Foreskin melanocyte (primary cell): ENCODE measurements at places on chromosomes 4 and X.
A peak's percentile ranks its signal among the peaks of the same experiment; 100 is the strongest.

DNA sequence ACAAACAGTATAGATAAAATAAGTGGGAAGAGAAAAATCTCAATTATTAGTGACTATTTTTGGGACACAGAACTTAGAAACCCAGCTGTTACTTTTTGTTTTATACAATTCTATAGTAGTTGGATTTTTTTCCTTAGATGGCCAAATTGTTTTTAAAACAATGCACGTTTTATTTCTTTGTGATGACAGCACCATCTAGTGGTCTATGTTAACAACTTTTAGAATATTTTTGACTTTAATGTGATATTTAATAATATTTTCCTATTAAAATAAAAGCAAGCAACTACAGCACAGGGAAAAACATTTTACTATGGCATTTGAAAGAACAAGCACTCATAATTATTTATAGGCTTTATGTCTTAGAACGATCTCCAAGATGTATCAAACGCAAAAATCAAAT lies 5.6 kb upstream of the SMIM31 start:
- DNase-seq = no peak

DNA sequence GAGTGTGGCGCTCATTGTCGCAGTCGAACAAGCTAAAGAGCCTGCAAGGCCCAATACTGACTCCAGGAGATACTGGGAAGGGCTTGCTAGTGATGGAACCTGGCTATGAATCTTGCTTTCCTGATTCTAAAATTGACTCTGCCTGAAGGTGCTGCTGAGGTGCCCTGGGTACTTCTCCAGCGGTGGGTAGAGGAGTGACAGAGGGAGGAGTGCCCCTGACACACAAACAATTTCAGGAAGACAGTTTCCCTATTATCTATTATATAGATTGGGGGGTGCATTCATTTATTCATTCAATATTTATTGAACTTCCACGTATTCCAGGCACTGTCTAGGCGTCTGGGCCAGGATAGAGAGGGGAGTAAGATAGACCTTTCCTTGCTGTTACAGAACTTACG lies 339.2 kb upstream of the GATB start:
- DNase-seq = no peak

DNA sequence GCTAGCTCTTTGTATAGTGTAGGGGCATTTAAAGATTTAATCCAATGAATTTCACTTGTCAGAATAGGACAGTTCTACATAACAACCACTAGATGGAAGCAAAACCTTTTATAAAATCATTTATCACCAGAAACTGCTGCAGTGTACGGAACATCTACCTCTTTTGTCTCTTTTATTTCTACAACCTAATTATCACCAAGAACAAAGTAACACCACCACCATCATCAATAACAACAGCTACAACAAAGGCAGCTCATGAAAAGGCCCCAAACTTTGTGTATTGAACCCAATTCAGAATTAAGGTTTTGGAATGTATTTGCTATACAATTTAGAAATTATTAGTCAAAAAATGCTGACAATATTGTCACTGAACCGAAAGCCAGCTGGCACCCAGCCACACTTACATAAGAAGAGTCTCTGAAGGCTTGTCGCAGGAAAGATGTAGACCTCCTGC lies 260.9 kb upstream of the RPS6KA3 start:
- DNase-seq = no peak

GRCh38 chrX:26670521-26670920 lies 454.6 kb downstream of the MAGEB5 start:
- DNase-seq = no peak

DNA sequence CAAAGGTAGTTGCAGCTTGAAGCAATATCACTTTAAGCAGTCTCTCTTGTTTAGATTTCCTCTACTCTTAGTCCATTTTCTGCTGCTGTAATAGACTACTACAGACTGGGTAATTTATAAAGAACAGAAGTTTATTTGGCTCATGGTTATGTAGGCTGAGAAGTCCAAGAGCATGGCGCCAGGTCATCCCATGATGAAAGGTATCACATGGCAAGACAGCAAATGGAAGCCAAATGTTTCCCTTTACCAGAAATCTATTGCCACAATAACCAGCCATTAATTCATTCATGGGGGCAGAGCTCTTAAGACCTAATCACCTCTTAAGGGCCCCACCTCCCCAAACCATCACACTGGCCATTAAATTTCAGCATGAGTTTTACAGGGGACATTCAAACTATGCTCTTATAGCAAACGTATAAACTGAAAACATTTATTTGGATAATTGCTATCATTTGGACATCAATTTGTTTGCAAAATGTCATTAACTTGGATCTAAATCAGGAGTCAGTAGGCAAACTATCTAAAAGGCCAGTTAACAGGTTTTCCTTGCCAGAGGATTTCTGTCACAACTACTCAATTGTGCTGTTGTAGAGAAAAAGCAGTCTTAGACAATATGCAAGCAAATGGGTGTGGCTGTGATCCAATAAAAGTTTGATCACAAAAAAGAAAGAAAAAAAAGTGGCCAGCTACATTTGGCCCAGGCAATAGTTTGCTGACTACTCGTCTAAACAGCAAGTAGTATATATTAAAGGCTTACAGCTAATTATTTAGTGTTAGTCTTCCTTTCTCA lies 75.7 kb upstream of the GUCY1A1 start:
- no peak for DNase-seq

- no peak for DNase-seq
Measured at GRCh38 chr4:112855058-112855457, 194.4 kb upstream of the ANK2 start.

GRCh38 chr4:55125087-55125721 lies at the start of gene KDR:
KDR (minus strand) TSS chr4:55125595; CDS start chr4:55125293, 302 bp downstream.
- peak; percentile 32 for DNase-seq

GRCh38 chr4:75948822-75949444 lies 8.1 kb upstream of the NAAA start:
- DNase-seq = no peak

DNA sequence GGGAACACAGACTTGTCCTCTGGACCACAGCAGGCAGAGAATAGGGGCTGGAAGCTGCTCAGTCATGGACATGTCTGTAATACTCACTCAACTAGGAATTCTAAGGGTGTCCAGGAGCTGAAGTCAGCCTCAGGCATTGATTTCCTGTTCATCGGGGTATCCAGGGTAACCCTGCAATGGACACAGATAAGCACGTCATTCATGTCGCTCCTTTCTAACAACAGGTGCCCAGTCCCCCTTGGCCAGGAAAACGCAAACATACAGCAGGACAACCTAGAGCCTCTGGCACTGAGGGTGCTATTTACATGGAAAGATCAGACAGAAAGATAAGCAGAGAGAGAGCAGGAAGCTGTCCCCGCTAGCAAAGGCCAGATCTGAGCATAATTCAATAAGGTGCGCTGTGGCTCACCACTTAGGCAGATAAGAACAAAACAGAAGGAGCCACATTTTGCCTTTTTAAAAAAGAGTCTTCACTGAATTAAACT lies 21.3 kb downstream of the QDPR start:
- DNase-seq = no peak

- DNase-seq = no peak
Measured at GRCh38 chr4:20251031-20251795, 492 bp upstream of the SLIT2 start.

GRCh38 chr4:184978211-184978610 lies 40.1 kb upstream of the HELT start:
- DNase-seq = no peak

- DNase-seq = no peak
Measured at GRCh38 chrX:8366481-8366880, 98.1 kb upstream of the VCX3B start.

DNA sequence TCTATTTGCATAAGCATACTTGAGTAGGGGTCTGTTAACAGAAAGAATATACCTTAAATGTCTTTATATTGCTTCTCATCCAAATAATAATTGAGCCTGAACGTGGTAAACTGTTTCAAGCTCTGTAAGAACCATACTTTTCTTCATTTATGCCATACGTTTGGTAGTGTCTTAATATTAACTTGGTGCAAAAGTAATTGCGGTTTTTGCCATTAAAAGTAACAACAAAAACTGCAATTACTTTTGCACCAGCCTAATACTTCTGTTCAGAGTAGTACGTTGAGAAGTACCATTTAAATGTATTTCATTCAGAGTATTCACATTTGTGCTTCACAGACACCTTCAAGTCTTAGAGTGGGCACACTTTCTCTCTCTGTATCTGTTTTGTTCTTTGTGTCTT lies 60.5 kb downstream of the DDIT4L start:
- DNase-seq = no peak

GRCh38 chrX:41144873-41145272 lies 59.6 kb downstream of the USP9X start:
- DNase-seq = no peak

- DNase-seq = no peak
Measured at GRCh38 chrX:118755633-118756032, 28.2 kb downstream of the IL13RA1 start.

- no peak for DNase-seq
Measured at GRCh38 chrX:154312116-154312515, 16.5 kb downstream of the TKTL1 start.

DNA sequence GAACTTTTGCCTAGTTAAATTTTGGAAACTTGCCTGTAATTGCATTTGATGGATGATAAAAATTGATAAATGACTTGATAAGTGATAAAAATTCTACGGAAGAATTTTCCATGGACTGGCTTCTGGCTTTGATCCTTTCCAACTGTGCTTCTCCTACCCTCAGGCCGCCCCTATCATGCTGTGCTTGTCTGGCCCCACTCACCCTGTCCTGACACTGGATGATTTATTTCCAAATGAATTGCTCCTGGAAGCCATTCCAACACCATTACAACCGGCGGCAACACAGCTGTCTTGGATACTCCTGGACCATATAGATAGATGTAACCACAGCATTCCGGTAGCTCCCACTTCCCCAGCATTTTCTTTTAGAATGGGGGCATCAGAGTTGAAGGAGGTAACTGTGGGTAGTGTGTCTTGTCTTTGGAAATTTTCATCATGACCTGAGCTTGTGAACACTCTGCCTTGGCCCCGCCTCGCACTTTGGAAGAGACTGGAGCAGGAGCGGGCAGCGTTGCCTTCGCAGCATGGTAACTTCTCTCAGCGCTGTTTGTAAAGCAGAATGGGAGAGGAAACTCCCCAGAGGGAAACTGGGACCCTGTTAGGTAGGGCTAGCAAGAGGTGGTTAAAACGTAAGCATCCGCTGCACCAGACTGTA lies 77.4 kb downstream of the TBL1X start:
- DNase-seq = no peak

GRCh38 chr4:5156682-5157081 lies 105.4 kb downstream of the STK32B start:
- DNase-seq = no peak

GRCh38 chr4:177718514-177718913 lies 276.3 kb upstream of the AGA start:
- DNase-seq = no peak

DNA sequence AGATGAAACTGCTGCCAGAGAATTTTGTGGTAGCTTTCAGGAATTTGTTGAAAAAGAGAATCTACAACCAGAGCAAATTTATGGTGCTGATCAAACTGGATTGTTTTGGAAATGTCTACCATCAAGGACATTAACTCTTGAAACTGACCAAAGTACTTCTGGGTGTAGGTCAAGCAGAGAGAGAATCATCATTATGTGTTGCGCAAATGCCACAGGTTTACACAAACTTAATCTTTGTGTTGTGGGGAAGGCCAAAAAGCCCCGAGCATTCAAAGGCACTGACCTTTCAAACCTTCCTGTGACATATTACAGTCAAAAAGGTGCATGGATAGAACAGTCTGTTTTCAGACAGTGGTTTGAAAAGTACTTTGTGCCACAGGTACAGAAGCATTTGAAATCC lies 2.1 kb downstream of the TIGD2 start:
- no peak for DNase-seq

DNA sequence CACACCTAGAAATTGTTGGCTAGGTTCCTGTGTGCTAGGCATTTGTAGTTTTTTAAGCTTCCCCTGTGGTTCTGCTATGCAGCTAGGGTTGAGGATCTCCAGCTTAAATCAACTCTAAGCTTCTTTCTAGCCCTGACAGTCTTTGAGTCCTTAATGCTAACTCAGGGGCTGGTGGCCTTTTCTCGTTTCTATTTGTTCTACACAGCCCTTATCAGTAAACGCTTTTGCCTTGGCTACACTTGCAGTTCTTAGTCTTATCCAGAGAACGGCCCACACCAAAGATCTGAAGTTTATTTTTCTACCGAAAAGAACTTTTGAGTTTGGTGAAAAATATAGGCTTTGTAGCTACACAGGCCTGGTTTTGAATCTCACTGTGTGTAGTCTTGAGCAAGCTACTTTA lies 212.0 kb downstream of the DHX15 start:
- DNase-seq = no peak

- no peak for DNase-seq
Measured at GRCh38 chr4:14078326-14078725, 450.8 kb upstream of the BOD1L1 start.

DNA sequence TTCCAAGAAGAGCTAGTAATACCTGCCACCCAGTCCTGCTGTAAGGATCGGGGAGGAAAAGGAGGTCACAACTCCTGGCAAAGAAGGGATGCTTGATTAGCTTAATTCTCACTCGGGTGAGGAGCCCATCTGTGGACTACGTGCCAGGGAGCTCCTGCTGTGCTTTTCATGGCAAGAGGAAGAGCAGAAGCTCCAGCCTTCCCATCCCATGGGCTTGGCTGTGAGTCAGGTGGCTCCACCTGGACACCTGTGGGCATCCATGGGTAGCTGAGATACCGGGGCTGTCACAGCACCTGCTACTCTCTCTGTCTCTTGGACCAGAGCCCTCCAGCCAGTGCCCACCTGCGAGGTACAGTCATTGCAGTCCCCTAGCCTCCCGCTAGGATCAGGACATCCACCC lies 18.0 kb downstream of the CLNK start:
- no peak for DNase-seq

- DNase-seq = no peak
Measured at GRCh38 chr4:136342666-136343065, 1189.6 kb downstream of the PCDH18 start.

DNA sequence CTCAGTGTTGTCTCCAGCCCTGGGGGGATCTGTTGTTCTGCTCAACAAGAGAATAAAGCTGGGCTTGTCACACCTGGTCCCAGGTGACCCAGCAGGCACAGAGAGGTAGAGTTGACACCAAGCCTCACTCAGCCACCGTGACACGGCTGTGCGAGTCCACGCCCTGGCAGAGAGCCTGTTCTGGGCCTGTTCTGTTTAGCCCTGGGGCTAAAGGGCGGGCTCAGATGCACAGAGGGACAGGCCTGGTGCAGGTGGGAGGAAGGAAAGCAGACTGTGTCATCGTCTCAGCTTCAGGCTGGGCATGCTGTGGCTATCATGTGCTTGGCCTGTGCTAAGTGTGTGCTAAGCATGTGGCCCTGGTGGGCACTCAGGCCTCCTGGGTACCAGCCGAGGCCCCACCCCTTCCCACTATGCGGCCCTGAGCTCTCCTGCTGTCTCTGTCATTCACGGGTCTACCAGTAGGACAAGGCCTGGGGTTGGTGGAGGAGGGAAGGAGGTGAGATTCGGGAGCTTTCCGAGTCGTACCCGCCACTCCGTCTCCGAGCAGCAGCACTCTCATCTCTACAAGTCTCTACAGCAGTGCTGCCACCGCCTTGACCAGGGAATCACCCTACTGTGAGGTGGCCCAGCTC lies 10.8 kb downstream of the WFS1 start:
- no peak for DNase-seq

- DNase-seq = no peak
Measured at GRCh38 chrX:115410731-115411428, 121.4 kb downstream of the LUZP4 start.
